Activated CD8-positive, alpha-beta memory T cell treated with anti-CD3 and anti-CD28 coated beads for 1 hour (primary cell): ENCODE measurements at places on chromosomes 11 and 22.

- no peak for DNase-seq
Measured at GRCh38 chr11:1387961-1388762, 1.6 kb upstream of the BRSK2 start.

- no peak for DNase-seq
Measured at GRCh38 chr22:25166266-25167040, 33.2 kb upstream of the CRYBB3 start.

- DNase-seq, result no peak
Measured at GRCh38 chr22:19526076-19526701, 2.0 kb upstream of the CLDN5 start.

- DNase-seq, result no peak
Measured at GRCh38 chr22:32123657-32124056, 35.4 kb downstream of the C22orf42 start.

DNA sequence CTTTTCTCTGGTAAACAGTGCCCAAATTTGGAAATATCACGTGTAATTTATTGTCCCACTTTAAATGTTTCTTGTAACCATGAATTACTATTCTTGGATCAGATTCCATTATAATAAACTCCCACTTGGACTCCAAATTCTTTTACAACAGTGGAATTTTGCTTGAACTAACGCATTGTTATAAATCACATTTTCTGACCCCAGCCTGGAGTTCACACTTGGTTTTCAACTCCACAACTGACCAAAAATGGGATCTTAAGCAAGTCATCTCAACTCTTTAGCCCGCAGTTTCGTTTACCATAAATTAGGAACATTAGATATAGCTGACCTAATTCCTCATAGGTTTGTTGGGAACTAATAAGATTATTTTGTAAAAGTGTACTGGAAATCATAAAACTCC, 336.8 kb upstream of the NCAM1 start:
- DNase-seq, result no peak

DNA sequence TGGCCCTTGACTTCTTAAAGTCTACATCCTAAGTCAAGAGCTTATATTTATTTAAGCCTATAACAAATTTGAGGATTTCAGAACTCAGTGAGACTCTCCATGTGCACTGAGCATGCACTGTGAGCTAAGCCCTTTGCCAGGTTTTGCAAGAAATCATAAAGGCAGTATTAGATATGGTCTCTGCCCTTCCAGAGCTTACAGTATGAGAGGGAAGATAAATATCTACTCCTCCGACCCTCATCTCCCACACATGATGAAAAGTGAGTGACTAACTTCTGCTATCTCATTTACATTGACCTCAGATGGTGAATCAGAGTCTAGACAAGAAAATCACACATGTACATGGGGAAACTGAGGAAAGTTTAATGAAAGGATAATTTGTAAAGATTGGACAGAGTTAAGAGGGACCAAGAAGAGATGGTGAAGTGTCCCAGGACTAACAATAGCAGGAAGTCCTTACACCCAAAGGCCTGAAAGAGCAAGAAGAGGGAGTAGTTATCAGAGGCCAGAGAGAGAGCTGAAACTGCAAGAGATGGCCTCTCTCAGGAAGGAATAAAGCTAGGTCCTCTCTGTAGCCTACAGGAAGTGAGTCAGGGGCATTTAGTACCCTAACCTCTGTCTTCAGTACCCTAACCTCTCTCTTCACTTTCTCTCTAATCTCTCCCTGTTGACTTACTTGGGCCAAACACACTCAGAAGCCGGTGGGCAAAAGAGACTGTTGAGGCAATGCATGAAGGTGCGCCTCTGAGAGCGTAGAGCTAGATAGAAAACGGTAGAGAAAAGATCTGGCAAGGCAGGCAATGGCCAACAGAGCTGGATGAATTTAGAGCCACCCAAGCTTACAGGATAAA, 23.0 kb upstream of the BLID start:
- no peak for DNase-seq

- no peak for DNase-seq
Measured at GRCh38 chr22:34973926-34974325, 92.0 kb upstream of the ISX start.

DNA sequence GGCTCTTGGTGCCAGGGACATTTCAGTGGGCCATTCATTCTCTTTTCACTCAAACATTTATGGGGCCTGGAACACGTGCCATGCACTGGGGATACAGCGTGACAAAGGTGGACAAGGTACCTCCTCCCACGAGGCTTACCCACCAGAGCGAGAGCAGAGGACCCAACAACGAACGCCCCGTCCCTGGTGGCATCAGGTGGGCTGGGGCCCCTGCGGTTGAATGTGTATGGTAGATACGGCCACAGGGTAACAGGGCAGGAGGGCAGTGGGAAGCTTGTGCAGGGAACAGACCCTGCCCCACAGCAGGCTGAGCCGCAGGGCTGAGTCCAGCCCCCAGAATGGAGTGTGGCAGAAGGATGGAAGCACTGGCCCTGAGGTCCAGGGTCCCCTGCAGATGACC, 81.1 kb downstream of the LRRC32 start:
- no peak for DNase-seq

DNA sequence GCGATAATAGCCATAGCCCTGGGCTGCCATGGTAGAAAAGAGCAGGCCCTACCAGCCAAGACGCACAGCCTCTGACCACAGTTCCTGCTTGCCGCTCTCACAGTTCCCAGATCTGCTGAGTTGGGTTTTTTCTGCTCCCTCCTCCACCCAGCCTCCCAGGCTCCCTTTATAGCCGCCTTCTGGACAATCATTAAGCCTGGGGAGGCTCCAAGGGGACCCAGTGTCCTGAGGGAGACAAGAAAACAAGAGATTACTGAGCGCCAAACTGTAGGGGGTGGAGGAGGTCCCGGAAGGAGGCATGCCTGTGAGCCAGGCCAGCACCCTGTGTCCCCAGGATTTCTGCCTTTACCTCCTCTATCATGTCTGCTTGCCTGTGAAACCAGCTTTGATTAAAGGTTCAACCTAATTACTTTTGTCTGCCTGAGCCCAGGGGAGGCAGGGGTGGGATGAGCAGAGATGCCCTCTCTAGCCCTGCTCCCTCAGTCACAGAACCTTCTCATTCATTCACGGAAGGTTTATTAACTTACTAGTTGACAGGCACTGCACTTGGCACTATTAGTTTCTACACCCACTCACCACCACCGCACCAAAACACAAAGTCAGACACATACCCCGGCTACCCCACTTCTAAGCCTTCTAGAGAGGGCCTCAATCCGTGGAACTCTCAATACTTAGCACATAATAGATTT, 1.2 kb downstream of the SLC37A4 start:
- DNase-seq, result no peak

- DNase-seq, result no peak
Measured at GRCh38 chr22:17648569-17648968, 10.0 kb downstream of the BCL2L13 start.

- DNase-seq, result no peak
Measured at GRCh38 chr11:70205049-70205725, 2.1 kb downstream of the FADD start.

DNA sequence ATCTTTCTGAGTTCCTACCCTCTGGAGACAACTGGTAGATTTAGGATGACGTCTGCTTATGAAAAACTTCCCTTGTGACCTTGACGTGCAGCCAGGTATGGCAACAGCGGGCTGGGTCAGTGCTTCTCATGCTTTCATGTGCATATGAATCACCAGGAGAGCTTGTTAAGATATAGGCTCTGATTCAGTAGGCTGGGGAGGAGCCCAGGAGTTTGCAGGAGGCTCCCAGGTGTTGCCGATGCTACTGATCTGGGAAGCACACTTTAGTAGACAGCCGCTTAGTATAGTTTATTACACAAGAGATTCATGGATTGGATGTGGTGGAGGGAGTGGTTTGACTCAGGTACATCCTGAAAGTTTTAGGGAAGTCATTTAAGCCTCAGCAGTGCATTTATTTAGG, 23.8 kb downstream of the DIXDC1 start:
- DNase-seq, result no peak

GRCh38 chr11:1834779-1835670, at the start of gene SYT8:
SYT8 (plus strand) TSS chr11:1834990; CDS start chr11:1835106, 116 bp downstream.
- DNase-seq, result no peak
